H54 (cell line): ENCODE measurements at places on chromosomes 3 and 15.

DNA sequence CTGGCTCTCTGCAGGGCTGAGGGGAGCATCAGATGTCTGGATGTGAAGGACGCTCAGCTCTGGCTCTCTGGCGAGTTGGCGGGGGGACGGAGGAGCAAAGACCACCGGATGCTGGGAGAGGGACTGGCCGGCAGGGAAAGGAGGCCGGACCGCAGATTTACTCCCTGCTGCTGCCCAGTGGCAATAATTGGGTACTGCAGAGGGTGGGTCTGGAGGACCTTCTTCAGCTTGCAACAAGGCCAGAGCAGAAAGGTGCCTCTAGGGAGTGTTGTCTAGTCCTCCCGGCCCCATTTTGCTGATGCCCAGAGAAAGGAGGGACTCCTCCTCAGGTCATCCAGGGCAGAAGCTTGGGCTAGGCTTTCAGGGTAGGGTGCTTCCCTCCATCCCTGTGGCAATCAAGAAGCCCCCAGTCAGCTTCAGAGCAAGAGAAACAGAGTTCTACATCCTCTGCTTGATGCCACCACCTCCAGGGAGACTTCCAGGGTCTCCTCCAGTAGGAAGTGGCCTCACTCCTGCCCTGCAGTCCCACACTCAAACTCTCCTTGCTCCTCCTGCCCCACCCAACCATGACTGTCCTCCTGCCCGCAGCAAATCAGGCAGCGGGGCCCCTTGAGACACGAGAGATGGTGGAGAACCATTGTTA lies 20.3 kb upstream of the CSPG4 start:
- DNase-seq = no peak

GRCh38 chr15:90818251-90819210 lies 49.9 kb upstream of the FURIN start:
- no peak for DNase-seq

- DNase-seq = no peak
These were observed 53.9 kb upstream of the PCSK6 start for GRCh38 chr15:101543431-101543830.

DNA sequence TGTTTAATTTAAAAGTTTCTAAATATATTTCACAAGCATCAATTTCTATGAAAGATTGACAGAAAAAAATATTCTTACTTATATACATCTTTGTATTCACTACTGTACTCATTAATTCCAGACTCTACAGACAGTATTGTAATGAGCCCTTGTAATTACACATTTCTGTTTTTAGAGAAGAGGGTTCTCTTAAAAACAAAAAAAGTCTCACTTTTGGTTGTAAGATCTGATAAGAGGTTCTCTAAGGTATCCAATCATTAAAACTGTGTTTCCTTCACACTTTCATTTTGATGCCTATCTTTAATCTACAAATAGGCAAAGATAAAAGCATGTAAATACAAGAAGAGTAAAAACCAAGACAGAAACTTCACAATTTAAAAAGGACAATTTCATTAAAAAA lies 75.6 kb downstream of the FBXL22 start:
- no peak for DNase-seq

- DNase-seq = peak; percentile 9
These were observed 489.4 kb upstream of the IL12A start for GRCh38 chr3:159499031-159499793.

DNA sequence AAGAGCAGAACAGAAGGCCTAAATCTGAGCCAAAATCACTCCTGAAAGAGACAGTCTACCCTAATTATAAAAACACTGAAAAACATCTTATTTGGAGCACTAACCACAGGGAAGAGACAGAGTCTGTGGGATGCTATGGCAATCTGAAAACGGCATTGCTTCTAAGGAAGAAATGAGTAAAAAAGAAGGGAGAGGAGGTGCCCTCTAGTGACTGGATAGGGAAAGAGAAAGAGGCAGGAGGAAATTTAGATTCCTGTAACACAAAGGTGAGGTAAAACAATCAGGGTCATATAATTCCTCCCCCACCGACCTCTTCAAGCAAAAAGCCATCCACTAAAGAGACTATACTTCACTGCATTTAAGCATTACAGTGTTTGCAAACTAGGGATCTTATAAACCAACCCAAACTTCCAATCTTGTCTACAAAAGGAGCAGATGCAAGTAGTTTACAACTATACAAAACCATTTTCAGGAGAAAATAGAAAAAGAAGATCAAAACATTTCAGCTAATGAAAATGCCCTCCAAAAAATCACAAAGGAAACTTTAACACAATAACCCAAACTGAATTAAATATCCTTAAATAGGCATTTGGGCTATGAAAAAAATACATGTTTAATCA lies 32.6 kb downstream of the HACD2 start:
- DNase-seq = no peak

- no peak for DNase-seq
These were observed 82.1 kb upstream of the PRTG start for GRCh38 chr15:55824857-55825613.

DNA sequence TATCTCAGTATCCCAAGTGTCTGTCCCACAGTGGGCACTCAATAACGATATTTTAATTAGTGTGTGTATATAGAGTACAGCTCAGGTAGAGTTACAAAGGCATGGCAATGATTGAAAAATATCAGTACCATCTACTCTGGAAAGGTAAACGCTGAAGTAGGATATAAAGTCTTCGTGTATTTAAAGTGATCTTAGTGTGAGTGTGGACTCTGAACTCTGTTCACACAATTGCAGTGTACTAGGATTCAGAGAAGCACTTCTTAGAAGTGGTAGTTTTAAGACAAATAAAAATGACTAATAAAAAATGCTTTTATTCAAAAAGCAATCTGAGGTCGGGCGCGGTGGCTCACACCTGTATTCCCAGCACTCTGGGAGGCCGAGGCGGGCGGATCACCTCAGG lies 62.9 kb upstream of the RAP2B start:
- no peak for DNase-seq

- DNase-seq = no peak
These were observed 1.8 kb downstream of the DIPK2A start for GRCh38 chr3:143973259-143974021.

GRCh38 chr3:177905173-177906125 lies 630.8 kb upstream of the KCNMB2 start:
- peak; percentile 11 for DNase-seq

- DNase-seq = no peak
These were observed 65.9 kb upstream of the MYO5C start for GRCh38 chr15:52361494-52361893.

GRCh38 chr3:143601723-143602484 lies 246.4 kb downstream of the SLC9A9 start:
- DNase-seq = no peak

GRCh38 chr3:79139395-79140068 lies 628.3 kb downstream of the ROBO1 start:
- DNase-seq = no peak

- no peak for DNase-seq
These were observed 50.8 kb upstream of the XRN1 start for GRCh38 chr3:142498397-142499180.

GRCh38 chr3:48475188-48475587 lies 28.7 kb downstream of the ATRIP start:
- DNase-seq = no peak

- DNase-seq = no peak
These were observed 227.5 kb downstream of the MAGI1 start for GRCh38 chr3:65811086-65811761.

GRCh38 chr3:134106580-134106979 lies 76.9 kb upstream of the SLCO2A1 start:
- DNase-seq = no peak

DNA sequence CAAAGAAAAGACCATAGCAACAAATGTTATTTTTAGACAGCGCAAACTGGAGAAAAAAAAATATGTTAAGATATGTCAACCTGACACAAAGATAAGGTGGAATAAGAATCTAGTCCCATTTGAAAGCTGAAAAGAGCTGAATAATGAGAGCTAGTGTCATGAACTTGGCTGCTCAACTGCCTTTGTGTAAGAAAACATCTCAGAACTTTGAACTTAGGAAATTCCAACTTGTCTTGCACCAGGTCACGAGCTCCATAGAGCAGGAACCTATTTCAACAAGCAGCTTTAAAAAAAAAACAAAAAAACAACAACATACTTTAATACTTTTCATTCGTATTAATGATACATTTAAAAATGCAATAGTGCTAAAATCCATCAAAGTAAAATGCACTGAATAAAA lies 79.5 kb downstream of the ZNF280D start:
- no peak for DNase-seq

- DNase-seq = no peak
These were observed 18.5 kb downstream of the SNUPN start for GRCh38 chr15:75606711-75607699.

DNA sequence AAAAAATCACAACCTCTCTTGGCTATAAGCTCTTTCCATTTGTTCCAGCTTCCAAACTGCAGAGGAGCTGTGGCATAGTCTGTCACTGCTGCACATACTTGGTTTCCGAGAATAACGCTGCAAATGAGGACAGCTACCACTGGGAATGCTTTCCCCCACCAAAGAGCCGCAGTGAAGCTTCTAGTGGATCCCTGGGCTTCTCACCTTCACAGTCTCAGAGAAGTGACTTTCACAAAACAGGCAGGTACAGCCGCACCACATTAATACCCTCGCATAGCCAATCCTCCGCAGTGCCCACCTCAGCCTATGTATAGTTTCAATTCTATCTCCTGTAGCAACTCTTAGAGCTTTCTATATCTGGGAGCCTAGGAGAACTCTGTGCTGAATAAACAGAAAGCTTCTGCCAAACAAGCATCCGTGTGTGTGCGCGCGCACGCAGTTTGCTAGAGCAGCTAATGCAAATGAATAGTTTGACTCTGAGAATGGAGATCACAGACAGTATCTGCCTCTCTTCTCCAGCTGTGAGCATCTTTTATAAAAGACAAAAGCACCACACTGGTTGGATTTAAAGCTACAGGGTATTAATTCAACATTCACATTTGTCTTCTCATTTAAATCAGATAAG lies 81.9 kb upstream of the PLXND1 start:
- DNase-seq = peak; percentile 13

GRCh38 chr3:35549690-35550089 lies 89.6 kb upstream of the ARPP21 start:
- DNase-seq = no peak

DNA sequence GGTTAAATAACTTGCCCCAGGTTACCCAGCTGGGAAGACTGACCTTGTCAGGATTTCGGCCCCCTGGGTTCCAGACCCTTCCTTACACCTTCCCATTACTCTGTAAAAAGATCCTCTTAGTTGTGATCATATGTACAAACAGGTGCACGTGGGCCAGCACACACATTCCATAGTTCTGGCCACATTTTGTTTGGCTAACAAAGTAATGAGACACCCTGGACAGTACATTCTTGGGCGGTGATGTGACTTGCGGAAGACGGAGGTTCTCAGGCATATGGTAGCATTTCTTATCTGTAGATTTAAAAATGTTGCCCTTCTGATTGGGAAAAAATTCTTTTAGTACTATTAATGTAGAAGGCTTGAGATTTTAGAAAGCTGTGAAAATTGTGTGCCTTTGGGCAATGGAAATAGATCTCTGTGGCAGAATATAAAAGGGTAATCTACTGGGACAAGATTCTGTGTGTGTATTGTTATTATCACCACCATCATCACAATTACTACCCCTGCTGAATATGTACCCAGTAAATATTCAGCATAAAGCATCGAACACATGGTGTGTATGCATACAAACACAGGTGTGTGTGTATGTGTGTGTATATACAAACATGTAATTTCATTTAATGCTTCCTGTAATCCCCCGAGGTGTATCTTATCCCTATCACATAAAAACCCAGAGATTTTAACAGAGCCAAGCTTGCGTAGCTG lies 205.4 kb upstream of the UBE2E1 start:
- DNase-seq = peak; percentile 53

- no peak for DNase-seq
These were observed 16.7 kb upstream of the GMPPB start for GRCh38 chr3:49740427-49740826.

DNA sequence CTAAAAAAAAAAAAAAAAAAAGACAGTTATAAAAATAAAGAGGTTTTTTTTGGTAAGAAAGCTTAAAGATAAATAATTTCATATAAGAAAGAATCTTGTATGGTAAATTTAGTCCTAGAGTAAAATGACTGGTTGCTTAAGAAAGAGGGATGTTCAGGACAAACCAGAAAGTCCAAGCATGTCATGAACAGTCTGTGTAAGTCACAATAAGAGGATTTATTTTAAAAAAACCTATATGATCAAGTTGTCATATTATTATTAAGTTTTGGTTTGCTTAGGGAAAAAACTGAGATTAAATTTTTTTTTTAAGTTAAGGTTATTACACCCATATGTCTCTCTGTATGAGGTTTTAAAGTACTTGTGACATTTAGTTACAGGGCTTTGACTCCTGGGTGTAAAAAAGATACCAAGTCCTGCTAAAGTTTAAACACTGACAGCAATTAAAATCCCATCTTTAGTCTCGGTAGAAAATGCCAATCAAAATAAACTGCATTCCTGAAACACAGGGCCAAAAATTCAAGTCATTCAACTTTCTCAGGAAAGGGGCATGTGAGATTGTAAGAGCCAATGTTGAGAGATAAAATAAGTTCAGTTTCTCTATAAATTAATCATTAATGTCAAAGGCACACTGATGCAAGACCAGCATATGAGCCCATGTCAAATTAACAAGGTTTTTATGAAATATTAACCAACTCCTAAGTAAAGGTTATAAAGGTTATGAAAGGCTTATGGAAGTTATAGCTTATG lies 8.5 kb upstream of the BDH1 start:
- DNase-seq = no peak

- no peak for DNase-seq
These were observed 68.7 kb downstream of the BHLHE40 start for GRCh38 chr3:5047764-5048419.

DNA sequence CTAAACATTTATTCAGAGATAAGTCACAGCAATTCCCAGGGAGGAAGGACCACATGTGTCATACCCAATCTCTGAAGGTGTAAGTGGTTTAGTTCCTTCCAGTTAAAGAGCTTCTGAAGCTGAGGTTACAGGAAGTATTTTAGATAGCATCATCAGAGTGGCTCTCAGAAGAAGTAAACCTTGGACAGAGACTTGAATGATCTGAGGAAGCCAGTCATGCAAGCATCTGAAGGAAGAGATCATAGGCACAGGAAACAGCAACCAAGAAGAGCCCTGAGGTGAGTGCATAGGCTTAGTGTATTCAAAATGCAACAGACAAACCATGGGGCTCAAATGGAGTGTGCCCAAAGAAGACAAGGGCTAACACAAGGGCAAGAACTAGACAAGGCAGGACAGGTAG lies 210.3 kb downstream of the ULK4 start:
- no peak for DNase-seq

DNA sequence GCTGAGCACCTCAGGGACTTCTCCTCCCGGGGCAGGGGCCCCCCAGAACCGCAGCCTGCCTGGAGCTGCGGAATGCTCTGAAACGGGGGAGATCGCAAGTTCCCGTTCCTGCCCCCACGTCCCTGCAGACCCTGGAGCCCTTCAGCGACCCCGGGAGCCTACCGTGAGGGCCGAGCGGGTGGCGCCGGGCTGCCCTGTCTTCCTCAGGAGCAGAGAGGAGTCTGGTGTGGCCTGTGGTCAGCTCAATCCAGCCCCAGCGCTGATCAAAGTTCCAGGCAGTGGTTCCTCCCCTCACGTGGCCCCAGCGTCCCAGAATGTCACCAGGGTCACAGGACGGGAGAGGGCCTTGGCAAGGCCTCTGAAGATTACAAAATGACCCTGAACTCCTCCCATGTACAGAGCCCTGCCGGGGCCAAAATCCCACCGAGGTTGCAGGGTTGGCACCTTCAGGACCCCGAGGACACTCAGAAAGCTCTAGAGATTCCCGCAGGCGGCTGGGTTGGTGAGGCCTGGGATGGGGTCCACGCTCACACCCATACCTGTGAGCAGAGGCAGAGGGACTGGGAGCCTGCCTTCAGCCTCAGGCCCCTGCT lies at the start of gene CPN2:
TSS of gene CPN2 (minus strand) at position 249 of the 593 bp plus-strand sequence. CDS start 8,626 bp downstream, outside the sequence.
- no peak for DNase-seq
